ENCODE measurements at places on chromosomes 3 and 15.

DNA sequence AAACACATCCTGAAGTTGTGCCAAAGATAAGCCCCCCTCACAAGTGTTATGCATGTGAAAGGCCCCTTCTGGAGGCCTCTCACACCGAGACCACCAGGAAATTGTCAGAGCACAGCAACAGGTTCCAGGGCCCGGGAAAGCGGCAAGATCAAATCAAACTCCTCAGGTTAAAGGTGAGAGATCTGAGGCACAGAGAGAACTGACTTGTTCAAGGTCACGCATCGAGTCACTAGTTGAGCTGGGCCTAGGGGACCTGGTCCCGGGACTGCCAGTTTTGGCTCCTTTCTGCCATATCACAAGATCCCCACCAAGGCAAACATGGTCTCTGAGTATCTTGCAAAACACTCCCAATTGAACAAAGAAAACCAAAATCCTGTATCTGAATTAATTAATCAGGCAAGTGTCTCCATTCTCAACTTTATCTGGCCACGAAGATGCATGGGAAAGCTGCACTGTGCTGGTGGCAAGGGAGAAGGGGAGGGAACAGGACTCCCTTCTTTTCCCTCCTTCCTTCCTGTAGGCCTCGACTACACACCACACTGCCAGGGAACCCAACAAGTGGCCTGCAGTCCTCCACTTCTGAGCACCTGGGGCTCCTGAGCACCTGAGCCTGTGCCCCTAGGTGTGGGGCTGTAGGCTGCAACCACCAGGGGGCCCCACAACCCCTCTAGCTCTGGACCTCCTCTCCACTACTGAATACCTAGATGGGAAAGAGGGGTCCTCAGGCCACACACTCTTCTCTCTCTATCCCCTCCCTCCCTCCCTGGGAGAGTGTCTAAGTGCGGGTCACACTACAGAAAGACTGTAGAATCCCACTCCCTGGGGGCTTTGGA lies 37.3 kb downstream of the ANP32A start:
- peak; percentile 35 for DNase-seq

- peak; percentile 25 for DNase-seq
Observed at GRCh38 chr3:43770426-43771103, 79.8 kb downstream of the ABHD5 start.

DNA sequence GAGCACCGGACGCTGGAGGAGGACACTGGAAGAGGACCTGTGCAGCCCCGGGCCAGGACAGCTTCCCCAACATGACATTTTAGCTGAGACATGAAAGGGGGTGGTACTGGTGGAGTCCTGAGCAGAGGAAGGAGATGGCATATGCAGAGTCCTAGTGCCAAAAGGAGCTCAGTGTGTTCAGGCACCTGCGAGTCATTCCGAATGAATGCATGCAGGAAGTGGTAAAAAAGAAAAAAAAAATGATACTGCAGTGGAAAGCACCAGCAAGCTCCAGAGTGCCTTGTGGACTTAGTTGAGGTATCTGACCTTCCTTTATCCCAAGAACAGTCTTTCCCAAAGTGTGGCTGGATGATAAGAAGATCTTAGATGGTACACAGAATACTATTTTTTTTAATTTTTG lies 6.6 kb upstream of the ZNF148 start:
- DNase-seq, result no peak

GRCh38 chr15:37031198-37031597 lies 69.2 kb downstream of the MEIS2 start:
- no peak for DNase-seq

DNA sequence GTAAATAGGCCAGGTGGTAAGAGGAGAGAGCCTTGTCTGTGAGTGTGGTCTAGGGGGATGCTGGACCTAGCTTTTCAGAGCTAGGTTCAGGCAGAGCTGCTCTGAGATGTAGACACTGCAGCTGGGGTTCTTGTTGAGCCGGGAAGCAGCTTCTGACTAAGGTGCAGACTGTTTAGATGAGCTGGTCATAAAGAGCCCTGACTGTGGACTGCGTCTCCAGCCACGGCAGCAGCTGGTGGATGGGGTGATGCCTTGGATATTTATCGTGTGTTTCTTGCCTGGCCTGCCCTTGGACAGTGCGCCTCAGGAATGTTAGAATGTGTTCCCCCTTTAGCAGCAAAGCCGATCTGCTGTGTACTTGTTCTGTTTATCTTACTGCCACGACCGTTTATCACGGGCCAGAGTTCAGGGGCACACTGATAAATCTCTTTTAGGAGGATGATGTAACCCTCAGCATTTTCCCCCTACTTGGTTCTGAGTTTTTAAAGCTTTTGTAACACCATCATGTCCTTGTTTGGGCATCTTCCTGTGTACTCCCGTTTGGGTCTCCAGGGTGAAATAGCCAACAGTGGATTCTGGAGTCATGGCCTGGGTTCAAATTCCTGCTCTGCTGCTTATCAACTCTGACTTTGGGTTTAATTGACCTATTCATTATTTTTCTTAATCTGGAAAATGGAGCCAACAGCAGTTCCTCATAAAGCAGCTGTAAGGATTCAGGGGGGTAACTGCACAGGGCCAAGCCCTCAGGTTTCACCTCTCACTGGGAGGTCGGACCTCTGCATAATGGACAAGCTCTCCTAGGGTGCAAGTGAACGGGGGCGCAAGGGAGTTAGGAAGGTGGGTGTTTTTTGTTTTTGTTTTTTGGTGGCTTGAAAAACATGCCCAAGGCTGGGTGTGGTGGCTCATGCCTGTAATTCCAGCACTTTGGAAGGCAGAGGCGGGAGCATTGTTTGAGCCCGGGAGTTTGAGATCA lies 51.4 kb downstream of the FLNB start:
- no peak for DNase-seq

DNA sequence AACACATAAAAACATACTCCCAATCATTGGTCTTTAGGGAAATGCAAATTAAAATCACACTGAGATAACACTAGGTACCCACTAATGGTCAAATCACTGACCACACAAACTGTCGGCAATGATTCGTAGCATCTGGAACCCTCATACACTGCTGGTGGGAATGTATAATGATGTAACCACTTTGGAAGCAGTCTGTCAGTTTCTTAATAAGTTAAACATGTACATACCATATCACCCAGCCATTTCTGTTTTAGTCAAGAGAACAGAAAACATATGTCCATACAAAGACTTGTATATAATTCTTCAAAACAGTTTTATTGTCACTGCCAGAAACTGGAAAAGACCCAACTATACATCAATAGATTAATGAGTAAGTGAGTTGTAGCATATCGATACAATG lies 63.3 kb upstream of the LRRC3B start:
- DNase-seq, result no peak

DNA sequence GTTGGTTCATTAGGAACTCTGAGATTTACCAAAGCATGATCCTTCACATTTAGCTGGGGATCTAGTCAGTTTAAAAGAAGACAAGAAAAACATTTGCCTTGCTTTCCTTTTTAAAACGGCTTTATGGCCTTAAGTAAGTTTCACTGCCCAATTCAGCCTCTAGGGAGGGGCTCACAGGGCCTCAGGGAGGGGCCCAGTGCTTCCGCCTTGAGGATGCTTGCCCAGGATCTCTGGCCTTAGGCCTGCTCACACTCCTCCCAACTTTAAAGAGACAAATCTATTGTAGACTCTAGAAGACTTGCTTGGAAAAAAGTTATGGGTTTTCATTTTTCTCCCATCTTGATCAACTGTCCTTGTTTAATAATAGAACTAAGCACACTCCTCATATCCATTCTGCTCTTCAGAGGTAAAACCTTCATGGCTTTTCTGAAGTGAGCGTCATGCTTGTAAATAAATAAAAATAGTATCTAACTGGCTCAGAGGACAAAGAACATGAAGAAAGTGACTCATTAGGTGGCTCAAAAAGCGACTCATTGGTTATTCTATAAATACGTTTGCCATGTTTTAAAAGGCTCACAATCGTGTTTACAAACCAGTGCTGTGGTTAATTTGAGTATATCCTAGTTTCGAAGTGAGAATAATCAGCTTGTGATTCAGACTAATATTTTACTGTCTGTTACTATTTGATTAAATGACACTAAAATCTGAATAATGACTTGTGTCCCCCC lies 13.7 kb downstream of the PDHB start:
- no peak for DNase-seq

- DNase-seq, result no peak
Observed at GRCh38 chr3:8460815-8461456, 40.7 kb upstream of the LMCD1 start.

GRCh38 chr3:16906682-16907081 lies 21.9 kb downstream of the PLCL2 start:
- no peak for DNase-seq

DNA sequence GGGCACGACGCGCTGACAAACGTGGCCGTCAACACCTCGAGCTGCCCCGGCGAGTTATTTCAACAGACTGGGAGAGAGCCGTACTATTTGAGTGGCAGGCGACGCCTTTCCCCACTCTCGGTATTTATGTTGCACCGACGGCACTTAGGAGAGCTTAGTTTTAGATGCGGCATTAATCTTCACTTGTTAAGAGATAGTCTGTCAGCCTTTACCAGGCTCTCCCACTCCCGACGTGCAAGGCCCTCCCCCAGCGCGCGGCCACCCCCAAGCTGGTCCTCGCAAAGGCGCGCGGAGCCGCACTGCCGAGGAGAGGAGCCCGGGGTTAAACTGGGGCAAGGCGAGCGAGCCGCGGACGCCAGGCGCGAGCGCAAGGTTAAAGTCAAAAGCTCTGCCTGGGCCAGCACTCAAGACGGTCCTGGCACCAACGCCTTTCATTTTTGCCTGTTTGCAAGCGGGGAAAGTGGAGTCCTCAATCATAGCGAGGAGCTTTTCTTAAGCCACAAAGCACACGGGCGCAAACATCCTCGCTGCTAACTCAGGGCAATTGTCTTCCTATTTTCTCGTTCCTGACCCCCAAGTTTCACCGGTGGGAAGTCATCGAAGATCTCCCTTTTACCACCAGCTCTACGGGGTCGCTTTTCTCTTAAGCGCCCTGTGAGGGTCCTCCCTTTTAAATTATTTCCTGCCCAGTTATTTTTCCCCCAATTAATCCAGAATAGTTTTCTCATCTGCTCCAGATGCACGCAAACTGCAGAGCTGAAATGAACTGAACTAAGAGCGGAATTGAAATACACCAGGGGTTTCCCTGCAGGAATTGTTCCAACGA lies 86.6 kb downstream of the NR2F2 start:
- no peak for DNase-seq

DNA sequence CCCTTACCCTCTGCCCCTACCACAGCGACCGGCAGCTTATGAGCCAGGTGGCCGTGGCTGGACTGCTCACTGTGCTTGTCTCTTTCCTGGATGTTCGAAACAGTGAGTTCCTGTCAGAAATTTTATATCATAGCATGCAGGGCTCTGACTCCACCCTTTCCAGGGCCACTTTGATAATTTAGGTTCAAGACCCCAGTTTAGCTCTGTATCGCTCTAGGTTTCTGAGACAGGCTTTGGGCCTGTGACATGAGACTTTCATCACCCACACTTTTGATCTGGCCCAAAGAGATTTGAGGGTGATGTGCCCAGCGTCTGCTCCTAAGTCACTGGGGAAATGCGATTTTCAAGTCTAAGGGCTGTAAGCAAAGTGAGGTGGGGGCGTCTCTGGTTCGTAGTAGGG lies 6.5 kb upstream of the EIF4G1 start:
- no peak for DNase-seq

Data from activated CD8-positive, alpha-beta memory T cell treated with anti-CD3 and anti-CD28 coated beads for 4 hours (primary cell).